Upper lobe of left lung (tissue), 6 donors: ENCODE measurements at places on chromosomes 7 and 10.

- no peak overlapping the region for H3K4me3 ChIP-seq
- no peaks in the 10 kb centered on the region for H3K27me3 ChIP-seq
- H3K4me1 ChIP-seq, result no peaks in the 10 kb centered on the region
- H3K27ac ChIP-seq, result no peak overlapping the region
Observed at GRCh38 chr10:84565881-84566582, 237.6 kb downstream of the CCSER2 start.

DNA sequence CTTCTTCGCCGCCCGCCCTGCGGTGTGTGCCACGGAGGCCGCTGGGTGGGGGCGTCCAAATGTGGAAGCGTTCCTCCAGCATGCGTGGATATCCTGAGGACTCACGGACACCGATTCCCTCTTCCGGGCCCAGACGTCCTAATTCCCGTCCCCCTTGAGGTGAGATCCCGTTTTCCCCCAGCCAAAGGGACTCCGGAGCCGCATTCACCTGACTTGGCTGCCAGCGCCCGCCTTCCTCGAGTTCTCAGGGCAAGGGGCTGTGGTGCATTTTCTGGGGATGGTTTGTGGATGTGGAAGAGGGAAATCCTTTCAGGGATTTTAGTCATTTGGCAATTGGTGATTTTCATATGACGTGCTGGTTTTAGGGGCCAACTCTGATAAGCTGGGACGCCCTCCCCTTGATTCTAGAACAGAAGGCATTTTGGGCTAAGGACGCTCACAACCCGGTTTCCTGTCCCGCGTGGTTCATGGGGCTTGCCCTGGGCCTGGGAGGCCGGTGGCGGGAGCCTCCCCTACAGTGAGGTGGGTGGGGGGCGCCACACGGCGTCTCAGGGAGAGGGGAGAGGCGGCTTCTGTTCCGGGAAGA is 165.4 kb downstream of the ACTR3B start:
- H3K4me3 ChIP-seq, result peak overlapping the region; percentile 11
- H3K27ac ChIP-seq, result no peak overlapping the region
- H3K4me1 ChIP-seq, result peaks cover 14% of the 10 kb centered on the region
- DNase-seq, result peak; percentile 48
- H3K36me3 ChIP-seq, result no peaks in the 10 kb centered on the region

DNA sequence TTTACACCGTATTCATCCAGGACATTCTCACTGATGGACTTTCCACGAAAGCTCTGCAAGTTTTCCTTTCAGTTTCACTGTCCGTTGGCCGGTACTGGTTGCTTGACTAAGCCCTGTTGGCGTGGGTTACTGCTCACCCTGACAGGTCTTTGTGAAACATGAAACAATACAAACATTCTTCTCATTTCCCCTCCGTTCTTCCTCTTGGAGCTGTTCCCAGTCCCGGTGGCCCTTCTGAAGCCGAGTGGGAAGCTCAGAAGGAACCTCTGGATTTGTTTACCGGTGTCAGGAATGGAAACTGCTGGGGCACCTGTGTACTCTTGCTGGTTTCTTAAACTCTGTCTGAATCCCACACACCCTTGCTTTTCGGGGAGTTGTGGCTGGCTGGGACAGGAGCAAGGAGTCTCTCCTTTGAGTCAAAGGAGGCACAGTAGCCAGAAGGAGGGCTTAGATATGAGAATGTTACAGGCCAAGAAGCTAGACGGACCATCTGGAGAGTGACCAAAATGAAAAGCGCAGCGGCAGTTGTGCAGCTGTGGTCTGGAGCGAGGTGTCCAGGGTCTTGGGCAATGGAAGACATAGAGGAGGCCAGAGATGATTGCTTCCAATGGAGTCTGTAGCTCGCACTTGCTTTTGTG is 45.7 kb downstream of the LYZL2 start:
- DNase-seq, result peak; percentile 83
- H3K4me3 ChIP-seq, result peak overlapping the region; percentile 23
- no peaks in the 10 kb centered on the region for H3K36me3 ChIP-seq

GRCh38 chr10:45000138-45000751 is 478 bp upstream of the ZNF22 start:
- no peak for DNase-seq
- no peak overlapping the region for H3K4me3 ChIP-seq
- H3K27me3 ChIP-seq, result no peaks in the 10 kb centered on the region
- H3K4me1 ChIP-seq, result peaks cover 62% of the 10 kb centered on the region

DNA sequence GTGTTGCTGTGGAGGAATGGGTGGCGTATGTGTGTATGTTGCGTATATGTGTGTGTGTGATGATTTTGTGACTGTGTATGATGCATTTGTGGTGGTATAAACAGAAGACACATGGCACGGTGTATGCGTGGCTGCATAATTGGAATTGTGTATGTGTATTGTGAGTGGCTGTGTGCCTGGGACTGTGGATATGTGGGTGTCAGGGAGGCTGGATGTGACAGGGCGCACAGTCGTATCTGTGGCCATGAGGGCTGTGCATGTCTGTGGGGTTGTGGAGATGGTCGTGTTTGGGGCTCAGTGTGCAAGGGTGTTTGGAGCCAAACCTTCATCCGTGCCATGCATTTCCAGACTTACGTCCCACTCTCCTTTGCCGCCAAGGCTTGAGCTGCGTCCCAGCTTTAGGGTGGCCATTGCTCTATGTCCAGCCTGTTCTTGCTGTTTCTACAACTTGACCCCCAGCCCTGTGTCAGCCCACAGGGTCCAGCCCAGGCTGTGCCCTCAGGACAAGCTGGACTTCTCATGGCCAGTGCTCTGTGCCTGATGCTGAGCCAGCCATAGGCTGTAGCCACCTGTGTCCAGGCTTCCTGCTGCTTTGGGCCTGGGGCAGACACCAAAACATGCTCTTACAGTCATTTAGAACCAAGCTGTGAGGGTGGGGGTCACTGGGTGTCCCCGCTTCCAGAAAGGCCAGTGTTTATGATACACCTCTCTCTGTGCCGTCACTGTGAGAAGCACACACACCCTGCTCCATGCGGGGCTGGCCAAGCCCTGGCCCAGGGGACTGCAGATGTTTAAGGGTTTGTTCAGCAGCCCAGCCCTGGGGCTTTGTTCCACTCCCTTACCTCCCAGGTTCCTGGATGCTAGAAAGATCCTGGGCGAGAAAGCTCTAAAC is 127.6 kb downstream of the NEURL1 start:
- H3K27ac ChIP-seq, result peak overlapping the region; percentile 19
- H3K36me3 ChIP-seq, result no peaks in the 10 kb centered on the region
- no peak for DNase-seq

GRCh38 chr10:132371641-132372081 is 25.3 kb upstream of the PWWP2B start:
- no peaks in the 10 kb centered on the region for H3K36me3 ChIP-seq
- H3K4me1 ChIP-seq, result no peaks in the 10 kb centered on the region
- H3K4me3 ChIP-seq, result no peak overlapping the region
- H3K27ac ChIP-seq, result no peak overlapping the region
- H3K27me3 ChIP-seq, result no peaks in the 10 kb centered on the region

DNA sequence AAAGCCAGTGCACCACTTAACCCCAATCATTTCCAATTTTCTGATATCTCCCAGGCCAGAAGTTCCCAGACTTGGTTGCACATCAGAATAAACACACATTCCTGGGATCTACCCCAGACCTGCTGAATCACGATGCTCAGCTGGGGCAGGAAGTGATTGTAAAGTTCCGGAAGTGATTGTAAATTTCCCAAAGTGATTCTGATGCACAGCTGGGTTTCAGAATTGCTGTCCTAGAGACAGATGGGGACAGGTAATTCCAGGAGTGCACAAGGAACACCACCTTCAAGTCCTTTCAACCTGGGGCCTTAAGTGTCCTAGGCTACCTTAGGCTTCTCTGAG is 104.2 kb upstream of the EEPD1 start:
- peak overlapping the region; percentile 19 for H3K27ac ChIP-seq
- peaks cover 49% of the 10 kb centered on the region for H3K4me1 ChIP-seq
- H3K27me3 ChIP-seq, result no peaks in the 10 kb centered on the region
- no peaks in the 10 kb centered on the region for H3K36me3 ChIP-seq
- no peak overlapping the region for H3K4me3 ChIP-seq

DNA sequence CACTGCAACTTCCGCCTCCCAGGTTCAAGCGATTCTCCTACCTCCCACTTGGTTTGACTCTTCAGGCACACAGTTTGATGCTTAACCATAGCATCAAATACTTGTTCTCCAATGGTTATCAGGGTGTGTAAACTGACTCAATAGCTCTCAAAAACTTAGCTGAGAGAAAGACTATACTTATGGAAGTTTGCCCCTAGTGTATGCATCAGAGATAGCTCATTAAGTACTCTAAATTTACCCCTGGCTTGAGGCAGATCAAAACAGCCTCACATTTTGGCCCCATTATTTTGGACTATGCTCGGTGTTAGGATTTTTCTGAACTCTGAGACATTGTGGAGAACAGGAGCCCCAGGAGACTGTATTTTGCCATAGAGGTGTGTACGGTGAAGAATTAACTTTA is 40.8 kb upstream of the SLC35B4 start:
- no peak overlapping the region for H3K4me3 ChIP-seq
- no peak overlapping the region for H3K27ac ChIP-seq
- H3K36me3 ChIP-seq, result no peaks in the 10 kb centered on the region
- DNase-seq, result no peak

DNA sequence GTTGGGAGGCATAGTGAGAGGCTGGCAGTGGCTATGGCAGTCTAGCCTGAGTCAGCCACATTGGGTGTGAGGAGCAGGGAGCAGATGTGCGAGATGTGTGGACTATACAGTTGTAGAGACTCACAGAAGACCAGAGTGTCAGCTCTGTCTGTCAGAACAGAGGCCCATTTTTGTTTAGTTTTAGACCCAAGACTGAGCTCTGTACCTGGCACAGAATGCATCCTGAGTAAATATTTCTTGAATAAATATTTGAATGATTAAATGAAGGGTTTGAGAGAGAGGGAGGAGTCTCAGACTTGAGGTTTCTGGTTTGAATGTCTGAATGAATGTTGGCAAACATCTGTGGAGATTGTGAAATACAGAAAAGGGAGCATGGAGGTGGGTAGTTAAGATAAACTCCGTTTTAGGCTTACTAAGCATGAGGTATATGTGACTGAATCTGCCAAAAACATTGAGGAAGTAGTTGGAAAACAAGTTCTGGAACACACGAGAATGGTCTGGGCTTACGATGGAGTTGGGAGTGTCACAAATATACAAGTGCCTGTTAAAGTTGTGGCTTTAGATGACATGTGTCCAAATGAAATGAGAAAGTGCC is 3.6 kb downstream of the SEC23IP start:
- no peak overlapping the region for H3K4me3 ChIP-seq
- peaks cover 4% of the 10 kb centered on the region for H3K36me3 ChIP-seq
- no peak for DNase-seq
- no peaks in the 10 kb centered on the region for H3K27me3 ChIP-seq
- peaks cover 54% of the 10 kb centered on the region for H3K4me1 ChIP-seq
- H3K27ac ChIP-seq, result peak overlapping the region; percentile 72

DNA sequence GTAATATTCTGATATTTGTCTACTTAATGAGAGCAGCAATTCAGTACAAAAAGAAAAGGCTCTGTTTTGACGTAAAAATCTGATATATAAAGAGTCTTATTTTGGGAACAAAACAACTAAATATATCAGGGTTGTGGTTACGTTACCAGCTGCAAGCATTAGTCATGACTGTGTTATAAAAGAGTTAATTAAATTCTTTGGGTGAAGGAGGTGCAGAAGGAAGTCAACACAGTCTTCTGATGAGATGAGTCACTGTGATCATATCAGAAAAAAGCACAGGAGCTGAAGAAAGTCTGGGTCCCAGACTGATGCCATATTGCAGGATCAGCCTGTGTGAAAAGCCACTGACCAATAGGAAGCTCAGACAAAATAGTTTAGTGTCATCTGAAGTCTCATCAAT is 234.3 kb upstream of the TEX47 start:
- no peaks in the 10 kb centered on the region for H3K27me3 ChIP-seq
- H3K4me3 ChIP-seq, result no peak overlapping the region
- no peaks in the 10 kb centered on the region for H3K4me1 ChIP-seq
- no peaks in the 10 kb centered on the region for H3K36me3 ChIP-seq

DNA sequence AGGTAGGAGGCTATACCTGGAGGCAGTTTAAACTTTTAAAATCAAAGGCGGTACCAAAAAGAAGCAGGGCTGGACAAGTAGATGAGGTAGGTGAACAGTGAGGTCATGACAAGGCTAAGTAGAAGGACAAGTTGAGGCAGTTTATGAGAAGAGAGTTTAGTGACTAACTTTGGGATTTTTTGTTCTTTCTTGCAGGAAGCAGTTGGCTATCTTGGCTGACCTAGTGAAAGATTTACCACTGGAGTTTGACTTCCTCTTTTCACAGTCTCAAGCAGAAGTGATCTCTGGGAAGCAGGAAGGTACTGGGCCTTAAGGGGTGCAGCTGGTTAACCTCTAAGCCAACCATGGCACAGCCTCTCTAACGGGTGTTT is 26.3 kb downstream of the ENTPD7 start:
- H3K27me3 ChIP-seq, result no peaks in the 10 kb centered on the region
- no peak overlapping the region for H3K4me3 ChIP-seq
- DNase-seq, result peak; percentile 30
- no peak overlapping the region for H3K27ac ChIP-seq

DNA sequence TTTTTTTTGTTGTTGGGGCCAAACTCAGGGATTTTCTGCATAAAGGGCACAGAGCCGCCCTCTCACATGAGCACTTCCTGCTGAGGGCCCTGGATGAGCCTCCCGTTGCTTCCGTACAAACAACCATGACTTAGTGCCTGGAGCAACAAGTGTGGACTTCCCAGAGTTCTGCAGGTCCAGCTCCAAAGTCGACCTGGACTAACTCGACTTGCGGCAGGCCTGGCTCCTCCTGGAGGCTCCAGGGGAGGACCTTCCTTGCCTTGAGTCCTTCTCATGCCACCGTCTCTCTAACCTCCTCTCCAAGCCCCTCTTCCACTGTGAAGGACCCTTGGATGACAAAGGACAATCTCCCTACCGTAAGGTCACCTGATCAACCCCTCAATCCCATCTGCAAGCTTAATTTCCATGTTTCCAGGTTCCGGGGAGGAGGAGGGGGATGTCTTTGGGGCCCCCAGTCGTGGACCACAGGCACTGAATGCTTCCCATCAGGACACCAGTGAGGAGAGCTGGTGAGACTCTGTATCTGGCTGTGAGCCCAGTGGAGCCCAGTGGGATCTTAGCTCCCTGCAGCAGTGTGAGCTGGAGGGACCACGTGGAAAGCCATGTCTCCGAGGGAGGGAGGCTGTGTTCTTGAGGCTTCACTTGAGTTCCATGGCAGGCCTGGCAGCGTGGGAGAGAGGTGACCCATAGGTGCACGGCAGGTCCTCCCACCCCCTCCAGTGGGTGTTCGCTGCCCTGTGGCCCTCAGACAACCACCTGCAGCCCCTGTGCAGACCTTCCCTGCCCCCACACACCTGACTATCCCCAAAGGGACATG is 199.5 kb upstream of the PPP2R2D start:
- DNase-seq, result no peak
- H3K4me1 ChIP-seq, result no peaks in the 10 kb centered on the region
- H3K27ac ChIP-seq, result no peak overlapping the region
- no peak overlapping the region for H3K4me3 ChIP-seq
- no peaks in the 10 kb centered on the region for H3K27me3 ChIP-seq

DNA sequence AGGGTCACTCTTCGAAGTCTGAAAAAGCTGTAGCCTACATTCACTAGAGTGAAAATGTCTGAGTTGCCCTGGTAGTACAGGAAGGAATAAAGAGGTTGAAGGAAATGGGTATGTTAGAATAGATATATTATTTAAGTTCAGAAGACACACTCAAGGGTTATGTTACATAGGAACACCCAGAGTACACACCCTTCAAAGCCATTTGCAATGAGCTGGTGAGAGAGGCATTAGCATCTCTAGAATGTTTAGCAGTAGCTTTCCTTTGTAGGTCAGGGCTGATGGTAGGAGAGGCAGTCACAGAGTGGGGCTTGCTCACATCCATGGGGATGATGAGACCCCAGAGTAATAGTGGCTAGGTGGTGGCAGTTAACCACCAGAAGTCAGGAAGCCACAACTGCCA is 221.2 kb downstream of the SLC25A13 start:
- H3K4me1 ChIP-seq, result no peaks in the 10 kb centered on the region
- DNase-seq, result no peak
- no peaks in the 10 kb centered on the region for H3K27me3 ChIP-seq
- H3K36me3 ChIP-seq, result no peaks in the 10 kb centered on the region
- H3K4me3 ChIP-seq, result no peak overlapping the region
- no peak overlapping the region for H3K27ac ChIP-seq
